ENCODE measurements at places on chromosomes 2 and 18. TPM values are rescaled to one million over a fixed set of nuclear protein-coding genes. Genes with fewer than 3 reads are reported as not detected.

The TXNDC2 gene
- total RNA-seq, result not detected

The RNF144A gene
- total RNA-seq, result 5.4 TPM

The LRRTM4 gene
- 0.09 TPM for total RNA-seq

The ARHGEF33 gene
- 0.07 TPM for total RNA-seq

The OSR1 gene
- total RNA-seq, result 0.80 TPM

The AQP12B gene
- not detected for total RNA-seq

The PROKR1 gene
- total RNA-seq, result 0.09 TPM

The MAP4K4 gene
- 52.2 TPM for total RNA-seq

The ALK gene
- total RNA-seq, result not detected

The ATOH8 gene
- total RNA-seq, result 131 TPM

The MBP gene
- 28.6 TPM for total RNA-seq

The RFTN2 gene
- 4.5 TPM for total RNA-seq

The HOXD12 gene
- not detected for total RNA-seq

The VWC2L gene
- not detected for total RNA-seq

The SDC1 gene
- 1.2 TPM for total RNA-seq

The KHK gene
- 0.91 TPM for total RNA-seq

The HJURP gene
- total RNA-seq, result 0.20 TPM

The CNDP1 gene
- not detected for total RNA-seq

The LRATD1 gene
- total RNA-seq, result 0.58 TPM

The GRP gene
- not detected for total RNA-seq

The MERTK gene
- 2.4 TPM for total RNA-seq

The DSC2 gene
- 0.56 TPM for total RNA-seq

The TUBB8B gene
- total RNA-seq, result not detected

The ONECUT2 gene
- total RNA-seq, result under 0.01 TPM

The NETO1 gene
- total RNA-seq, result not detected

The COL5A2 gene
- 7.0 TPM for total RNA-seq

The DUSP2 gene
- total RNA-seq, result 2.3 TPM

The PTPN2 gene
- 17.5 TPM for total RNA-seq

The ZAP70 gene
- 0.25 TPM for total RNA-seq

The CAPN13 gene
- not detected for total RNA-seq

The CEP76 gene
- 9.1 TPM for total RNA-seq

The KCNJ13 gene
- not detected for total RNA-seq

The KYNU gene
- total RNA-seq, result 0.61 TPM

The PSD4 gene
- 0.32 TPM for total RNA-seq

The SRD5A2 gene
- 0.31 TPM for total RNA-seq

The ZNF385B gene
- total RNA-seq, result 9.7 TPM

The SAG gene
- total RNA-seq, result not detected

The FOXI3 gene
- total RNA-seq, result not detected

The ALKAL2 gene
- not detected for total RNA-seq

The FBXO15 gene
- not detected for total RNA-seq

The FAM161A gene
- 1.9 TPM for total RNA-seq

The TEX44 gene
- total RNA-seq, result not detected

Data from gastrocnemius medialis (tissue), 4 donors.